ENCODE measurements at places on chromosomes 3 and 15.
A peak's percentile ranks its signal among the peaks of the same experiment; 100 is the strongest.

DNA sequence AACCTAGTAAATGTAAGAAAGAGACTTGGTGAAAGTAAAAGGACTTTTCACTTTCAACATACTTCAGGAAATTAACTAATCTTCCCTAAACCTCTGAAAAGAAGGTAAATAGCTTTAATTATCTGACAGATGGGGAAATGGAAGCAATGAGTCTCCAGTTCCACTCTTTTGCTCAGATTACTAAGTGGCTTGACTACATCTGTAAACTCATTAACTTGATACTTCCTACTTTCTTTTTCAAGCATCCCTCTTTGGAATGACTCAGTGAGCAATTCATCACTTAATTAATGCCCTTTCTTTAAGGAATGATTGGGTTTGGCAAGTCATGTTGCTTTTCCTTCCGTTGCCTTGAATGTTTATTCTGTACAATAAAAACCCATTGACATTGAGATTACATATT is 234.2 kb downstream of the GRM7 start:
- no peak for DNase-seq

- no peak for DNase-seq
Measured at GRCh38 chr3:58392181-58392580, 41.5 kb downstream of the PDHB start.

GRCh38 chr3:66103729-66104128 is 65.0 kb upstream of the MAGI1 start:
- DNase-seq = no peak

- no peak for DNase-seq
Measured at GRCh38 chr3:73789825-73790444, 165.2 kb upstream of the PDZRN3 start.

GRCh38 chr15:44130778-44131177 is 64.3 kb downstream of the FRMD5 start:
- DNase-seq = no peak

DNA sequence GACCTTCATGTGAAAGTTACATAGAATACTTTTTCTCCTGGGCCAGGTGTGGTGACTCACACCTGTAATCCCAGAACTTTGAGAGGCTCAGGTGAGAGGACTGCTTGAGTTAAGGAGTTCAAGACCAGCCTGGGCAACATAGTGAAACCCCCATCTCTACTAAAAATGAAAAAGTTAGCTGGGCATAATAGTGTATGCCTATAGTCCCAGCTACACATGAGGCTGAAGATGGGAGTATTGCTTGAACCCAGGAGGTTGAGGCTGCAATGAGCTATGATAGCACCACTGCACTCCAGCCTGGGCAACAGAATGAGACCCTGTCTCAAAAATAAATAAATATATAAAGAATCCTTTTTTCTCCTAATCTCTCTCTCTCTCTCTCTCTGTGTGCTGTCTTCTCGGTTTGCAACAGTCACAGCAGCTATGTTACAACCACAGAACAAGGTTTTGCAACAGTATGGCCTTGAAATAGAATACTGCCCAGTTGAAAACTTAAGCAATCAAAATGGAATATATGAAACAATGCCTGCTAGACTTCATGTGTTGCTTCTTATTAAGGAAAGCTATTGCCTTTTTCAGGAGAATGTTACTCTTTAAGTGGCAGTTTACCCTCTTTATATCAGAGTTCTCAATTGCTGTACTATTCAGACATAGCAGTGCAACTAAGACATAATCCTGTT is 12.3 kb upstream of the DENND4A start:
- DNase-seq = no peak

GRCh38 chr3:64179860-64180259 is 45.4 kb downstream of the PRICKLE2 start:
- no peak for DNase-seq

DNA sequence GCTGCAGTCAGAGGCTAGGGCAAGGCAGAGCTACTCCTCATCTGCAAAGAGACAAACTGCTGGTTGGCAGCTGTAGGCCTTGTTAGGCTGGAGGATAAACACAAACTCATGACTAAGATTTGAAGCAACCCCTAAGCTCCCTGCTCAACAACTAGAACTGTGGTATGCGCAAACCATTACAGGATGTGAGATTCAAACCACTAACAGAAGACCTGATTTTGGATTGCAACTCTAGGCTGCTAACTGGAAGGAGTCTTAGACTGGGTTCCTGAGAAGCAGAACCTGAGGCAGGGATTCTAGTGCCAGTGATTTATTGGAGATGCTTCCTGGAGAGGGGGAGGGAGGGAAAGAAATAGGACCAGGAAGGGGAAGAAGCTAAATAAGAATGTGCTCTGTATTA is 22.5 kb downstream of the CCR4 start:
- no peak for DNase-seq

DNA sequence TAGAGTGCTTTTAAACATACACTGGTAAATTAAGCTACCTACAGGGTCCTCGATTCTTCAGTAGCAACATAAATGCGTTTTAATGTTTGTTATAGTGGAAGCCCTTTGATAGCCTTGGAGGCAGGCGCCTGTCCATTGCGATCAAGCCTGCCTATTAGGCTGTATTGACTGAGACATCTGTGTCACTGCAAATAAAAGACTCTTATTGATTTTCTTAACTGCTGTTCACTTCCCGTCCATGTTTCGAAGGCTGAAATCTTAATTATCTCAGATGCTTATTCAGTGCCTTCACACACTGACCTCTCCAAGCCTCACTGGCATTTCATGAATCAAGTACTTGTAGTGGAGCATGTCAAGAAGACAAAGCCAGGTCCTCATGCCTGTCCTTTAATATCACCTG is 51.1 kb downstream of the MAP2K5 start:
- DNase-seq = no peak

- DNase-seq = no peak
Measured at GRCh38 chr3:112061152-112061551, 25.0 kb upstream of the C3orf52 start.

GRCh38 chr3:41742121-41742520 is 219.8 kb downstream of the ULK4 start:
- DNase-seq = peak; percentile 7

GRCh38 chr3:56296361-56296760 is 171.9 kb downstream of the ERC2 start:
- DNase-seq = no peak

DNA sequence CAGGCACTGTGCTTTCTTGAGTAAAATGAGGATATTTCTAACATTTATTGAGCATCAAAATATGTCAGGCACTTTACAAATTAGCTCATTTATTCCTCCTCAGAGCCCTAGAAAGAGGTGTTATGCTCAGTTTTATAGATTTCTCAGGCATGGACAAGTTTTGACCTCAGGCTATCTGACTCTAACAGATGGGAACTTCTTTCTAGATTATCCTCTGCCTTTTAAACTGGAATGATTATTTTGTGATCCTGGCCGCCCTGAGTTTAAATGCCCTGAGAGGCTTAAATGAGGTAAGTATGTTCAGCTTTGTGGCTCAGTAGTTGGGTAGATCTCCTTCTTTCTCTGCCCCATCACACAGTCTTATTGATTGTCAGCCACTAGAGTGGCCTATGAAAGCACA is 32.3 kb upstream of the ATP1B3 start:
- DNase-seq = peak; percentile 31

DNA sequence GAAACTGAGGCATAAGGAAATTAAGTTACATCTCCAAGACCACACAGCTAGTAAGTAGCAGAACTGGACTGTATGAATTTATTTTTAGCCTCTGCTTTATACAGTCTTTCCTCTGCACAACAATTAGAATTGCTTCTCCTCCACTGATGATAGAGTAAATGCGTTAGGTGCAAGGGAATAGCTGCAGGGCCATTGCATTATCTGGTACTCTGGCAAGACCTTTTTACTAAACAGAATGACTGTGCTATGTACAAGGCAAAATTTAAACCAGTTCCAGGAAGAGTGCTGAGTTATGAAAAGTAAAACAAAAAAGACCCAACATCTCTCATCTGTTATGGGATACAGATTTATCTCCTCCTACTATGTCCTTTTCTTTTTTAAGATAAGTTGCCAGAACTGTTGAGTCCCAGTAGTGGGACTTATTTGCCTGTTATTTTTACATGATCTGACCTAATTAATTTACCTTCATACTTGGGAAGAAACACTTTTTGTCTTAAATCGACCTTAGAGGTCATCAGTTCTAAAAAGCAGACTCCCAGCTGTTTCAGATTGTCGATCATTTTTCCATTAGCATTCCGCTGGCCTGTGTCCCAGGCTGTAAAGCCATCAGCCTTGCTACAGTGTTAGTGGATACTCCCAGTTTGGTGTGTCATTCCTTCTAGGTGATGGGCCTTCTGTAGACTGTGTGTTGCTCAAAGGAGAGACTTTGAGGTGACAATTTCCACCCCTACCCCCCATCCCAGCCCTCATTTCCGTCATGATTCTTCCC is 147.5 kb upstream of the NUDT16 start:
- DNase-seq = no peak

GRCh38 chr3:142929109-142929508 is 34.4 kb downstream of the PAQR9 start:
- peak; percentile 90 for DNase-seq

GRCh38 chr3:186691676-186692075 is 25.5 kb upstream of the KNG1 start:
- no peak for DNase-seq

DNA sequence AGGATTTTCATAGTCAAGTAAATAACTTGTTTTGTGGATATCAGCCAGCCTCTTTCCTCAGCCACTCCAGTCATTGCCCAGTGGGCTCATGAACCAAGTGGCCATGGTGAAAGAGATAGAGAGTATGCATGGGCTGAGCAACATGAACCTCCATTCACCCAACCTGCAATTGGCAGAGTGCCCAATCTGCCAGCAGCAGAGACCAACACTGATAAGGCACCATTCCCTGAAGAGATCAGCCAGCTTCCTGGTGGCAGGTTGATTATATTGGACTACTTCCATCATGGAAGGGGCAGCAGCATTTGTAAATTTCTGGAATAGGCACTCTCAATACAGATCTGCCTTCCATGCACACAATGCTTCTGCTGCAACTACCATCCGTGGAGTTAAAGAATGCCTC is 10.3 kb upstream of the MCF2L2 start:
- DNase-seq = peak; percentile 22
